ENCODE measurements at places on chromosomes 7 and 10.

DNA sequence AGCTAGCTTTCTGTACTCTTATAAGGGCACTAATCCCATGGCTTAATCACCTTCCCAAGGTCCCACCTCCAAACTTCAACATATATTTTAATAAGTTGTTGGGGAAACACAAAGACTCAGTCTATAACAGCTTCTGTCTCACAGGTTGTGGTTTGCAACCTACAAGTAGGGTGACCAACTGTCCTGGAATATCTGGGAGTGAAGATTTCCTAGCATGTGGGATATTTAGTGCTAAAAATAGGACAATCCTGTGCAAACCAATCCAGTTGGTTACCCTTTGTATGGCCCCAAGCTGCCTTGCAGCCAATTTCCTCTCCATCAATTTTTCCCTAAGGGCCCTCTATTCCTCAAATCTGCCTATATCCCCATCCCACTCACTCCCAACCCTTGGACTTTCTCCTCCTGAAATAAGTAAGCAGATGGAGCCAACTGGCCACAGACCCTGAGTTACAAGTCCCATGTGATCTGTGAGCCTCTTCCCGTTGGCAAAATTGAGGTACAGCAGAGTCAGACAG is 82.3 kb downstream of the FAM13C start:
- no peak for DNase-seq

- DNase-seq, result no peak
These were observed 67.3 kb upstream of the NPY start for GRCh38 chr7:24216576-24217125.

DNA sequence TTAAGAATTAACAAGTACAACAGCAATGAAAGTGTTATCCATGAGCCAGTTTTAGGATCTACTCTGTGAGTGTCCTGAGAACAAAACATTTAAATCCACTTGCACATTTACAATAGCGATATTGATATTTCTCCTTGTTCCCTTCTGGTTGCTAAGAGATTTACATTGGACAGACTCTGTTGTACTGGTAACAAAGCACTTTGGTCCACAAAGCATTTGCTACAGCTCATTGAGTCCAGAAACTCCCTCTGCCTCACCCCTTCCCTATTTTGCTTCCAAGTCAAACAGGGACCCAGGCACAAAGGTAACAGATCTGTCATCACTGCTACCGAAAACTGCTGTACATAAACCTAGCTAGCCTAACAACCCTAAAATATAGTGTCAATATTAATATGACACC is 2.1 kb downstream of the ANK3 start:
- no peak for DNase-seq

DNA sequence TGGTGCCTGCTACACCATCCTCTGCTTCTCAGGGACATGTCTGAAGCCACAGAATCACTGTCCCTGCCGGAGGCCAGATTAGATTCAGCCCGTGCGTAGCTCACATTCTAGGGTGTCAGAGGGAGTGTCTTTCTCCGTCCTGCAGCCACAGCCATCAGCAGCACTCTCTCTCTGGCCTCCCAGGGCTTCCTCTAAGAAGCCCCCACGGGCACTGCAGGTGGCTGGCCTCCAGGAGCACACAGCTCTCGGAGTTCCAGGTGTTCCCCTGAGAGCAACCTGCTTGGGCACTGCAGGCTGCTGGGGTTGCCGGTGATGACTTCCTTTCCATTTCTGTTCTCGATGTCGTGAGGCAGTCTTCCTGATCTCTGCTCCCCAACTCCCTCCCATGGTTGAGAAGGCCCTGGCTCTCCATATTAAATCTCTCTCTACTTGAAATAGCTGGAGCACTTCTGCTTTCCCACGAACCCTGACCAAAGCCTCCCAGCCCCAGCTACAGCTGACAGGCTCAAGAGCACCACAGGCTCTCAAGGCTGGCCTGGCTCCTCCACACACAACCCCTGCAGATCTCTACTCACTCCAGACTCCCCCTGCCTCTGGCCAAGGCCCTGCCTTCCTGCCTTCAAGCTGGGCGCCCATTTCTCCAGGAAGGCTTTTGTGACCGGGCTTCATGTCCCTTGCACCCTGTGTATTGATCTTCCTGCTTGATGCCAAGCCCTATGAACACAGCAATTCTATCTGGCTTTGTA is 49.0 kb upstream of the TMEM72 start:
- no peak for DNase-seq

DNA sequence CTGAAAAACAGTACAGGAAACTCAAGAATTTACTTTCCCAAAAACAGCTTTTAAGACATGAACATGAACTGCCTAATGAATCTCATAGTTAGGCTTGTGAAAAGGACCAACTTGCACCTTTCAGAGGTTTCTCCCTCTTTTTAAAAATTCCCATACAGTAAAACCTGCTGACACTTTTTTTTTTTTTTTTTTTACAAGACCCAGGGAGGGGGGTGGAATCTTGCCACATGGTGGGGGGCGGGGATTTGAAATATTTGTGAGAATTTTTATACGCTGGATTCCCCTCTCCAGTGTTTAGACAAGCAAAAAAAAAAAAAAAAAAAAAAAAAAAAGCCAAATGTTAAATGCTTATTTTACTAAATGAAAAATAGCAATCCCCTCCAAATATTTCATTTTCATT is 57.4 kb downstream of the HIBADH start:
- DNase-seq, result no peak

DNA sequence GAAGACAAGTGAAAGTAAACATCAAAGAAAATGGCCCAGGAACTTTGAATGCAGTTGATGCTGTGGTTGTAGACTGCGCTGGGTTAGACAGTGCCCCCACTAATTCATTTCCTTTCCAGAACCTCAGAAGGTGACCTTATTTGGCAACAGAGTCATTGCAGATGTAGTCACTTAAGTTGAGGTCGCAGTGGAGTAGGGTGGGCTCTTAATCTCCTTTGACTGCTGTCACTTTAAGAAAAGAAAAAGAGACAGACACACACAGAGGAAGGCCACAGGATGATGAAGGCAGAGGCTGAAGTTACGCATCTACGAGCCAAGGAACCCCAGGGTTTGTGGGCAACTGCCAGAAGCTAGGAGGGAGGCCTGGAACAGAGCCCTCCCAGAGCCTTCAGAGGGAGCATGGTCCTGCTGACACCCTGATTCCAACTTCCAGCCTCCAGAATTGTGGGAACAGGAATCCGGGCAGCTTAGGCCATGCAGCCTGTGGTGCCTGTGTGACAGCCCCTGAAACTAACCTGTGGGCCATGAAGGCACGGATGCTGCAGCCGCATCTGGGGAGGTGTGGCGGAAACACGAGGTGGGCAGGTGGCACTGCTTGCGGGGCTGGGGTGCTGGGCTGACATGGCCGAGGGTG is 107.6 kb downstream of the PRKAG2 start:
- DNase-seq, result peak; percentile 26

DNA sequence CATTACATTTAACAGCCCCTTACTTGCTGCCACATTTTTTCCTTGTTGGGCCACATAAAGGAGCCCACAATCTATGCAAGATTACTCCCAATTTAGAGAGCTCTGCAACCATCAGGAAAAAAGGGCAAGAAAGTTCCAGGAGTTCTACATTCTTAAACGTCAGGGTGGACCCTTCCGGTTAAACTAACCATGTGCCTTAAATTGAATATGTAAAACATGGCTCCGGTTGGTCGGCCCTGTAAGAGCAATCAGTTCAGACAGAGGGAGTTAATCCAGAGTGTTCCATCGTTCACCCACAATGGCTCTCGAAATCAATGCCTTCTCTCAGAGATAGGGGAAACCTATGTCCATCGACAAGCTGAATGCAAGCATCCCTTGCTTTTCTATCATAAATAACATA is 253.7 kb upstream of the PFKP start:
- no peak for DNase-seq

DNA sequence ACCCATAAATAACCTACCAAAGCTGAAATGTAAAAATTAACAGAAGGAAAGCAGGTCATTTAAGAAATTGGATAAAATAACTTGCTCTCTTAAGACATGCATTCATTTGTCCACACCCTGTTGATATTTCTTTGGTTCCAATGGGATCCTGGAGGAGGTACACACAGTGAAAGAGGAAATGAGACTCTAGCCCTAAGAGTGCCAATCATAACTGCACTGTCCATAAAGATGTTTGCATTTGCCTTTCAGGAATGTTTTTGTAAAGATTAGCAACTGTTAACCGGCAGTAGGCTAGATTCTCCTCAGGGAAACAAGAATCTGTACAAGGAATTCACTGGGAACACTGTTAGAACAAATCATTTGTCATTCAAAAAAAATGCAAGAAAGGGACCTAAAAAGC is 61.0 kb downstream of the MEOX2 start:
- DNase-seq, result no peak
